CD4-positive, alpha-beta T cell treated with Interleukin-10 for 1 hour (primary cell): ENCODE measurements at places on chromosomes 16 and 17.

DNA sequence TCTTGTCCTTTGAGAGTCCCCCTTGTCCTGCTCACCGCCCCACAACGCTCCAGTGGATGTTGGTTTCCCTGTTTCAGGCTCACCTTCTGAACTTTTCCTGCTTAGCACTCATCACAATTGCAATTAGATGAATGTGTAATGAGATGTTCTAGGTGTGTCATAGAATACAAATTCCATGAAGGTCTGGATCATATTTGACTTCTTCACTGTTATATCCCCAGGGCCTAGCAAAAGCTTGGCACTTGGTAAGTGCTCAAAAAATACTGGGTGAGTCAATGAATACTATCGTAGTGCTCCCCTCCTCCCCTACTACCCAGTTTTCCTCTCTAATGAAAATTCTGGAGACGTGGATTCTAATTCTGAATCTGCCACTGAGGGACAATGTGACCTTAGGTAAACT is 33.1 kb downstream of the DNAH3 start:
- DNase-seq, result no peak

- no peak for DNase-seq
Measured at GRCh38 chr17:45680360-45680759, 103.8 kb upstream of the CRHR1 start.

DNA sequence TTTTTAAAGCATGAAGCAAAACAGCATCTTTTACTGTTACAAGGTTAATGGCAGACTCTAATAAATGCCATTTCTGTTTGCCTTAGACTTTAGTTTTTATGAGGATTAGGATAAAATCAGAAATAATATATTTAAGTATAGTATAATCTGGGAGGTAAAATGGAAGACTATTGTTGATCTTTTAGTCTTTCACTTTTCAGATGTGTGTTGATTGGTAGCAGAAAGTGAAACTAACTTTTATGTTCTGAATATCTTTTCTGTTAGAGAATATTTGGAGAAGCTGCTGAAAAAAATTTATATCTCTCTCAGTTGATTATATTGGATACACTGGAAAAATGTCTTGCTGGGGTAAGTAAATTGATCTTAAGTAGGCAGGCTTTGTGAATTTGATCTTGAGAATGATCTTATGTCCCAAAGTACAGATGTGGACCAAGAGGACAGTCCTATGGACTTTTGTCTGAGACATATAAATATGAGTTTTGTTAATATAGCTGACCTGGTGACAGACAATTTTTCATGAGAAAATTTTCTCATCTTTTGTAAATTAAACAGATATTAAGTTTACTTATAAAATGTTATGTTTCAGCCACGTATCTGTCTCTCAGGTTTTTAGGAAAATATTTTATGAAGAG is 64.1 kb downstream of the NF1 start:
- DNase-seq, result peak; percentile 29

- no peak for DNase-seq
Measured at GRCh38 chr16:87252269-87252970, 64.8 kb downstream of the C16orf95 start.

DNA sequence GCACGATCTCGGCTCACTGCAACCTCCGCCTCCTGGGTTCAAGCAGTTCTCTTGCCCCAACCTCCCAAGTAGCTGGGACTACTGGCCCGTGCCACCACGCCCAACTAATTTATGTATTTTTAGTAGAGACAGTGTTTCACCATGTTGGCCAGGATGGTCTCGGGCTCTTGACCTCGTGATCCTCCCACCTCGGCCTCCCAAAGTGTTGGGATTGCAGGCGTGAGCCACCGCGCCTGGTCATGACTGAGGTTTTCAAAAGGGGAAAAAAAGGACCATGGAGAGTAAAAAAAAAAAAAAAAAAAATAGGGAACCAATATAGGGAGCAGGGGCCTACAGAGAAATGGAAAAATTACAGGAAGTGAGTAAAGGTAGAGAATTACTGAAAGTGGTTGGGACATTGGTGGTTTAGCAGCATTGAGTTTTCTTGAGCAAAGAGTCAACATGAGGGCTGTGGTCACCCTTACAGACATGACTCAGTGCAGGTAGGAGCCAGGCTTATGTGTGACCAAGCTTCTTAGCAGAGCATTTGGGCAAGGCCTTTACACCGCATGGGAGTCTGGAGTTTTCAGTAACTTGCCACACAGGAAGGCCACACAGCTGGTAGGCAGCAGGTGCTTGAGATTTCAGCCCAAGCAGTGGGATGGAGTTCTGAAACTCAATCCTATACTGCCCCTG is 447.3 kb downstream of the HS3ST3B1 start:
- no peak for DNase-seq

DNA sequence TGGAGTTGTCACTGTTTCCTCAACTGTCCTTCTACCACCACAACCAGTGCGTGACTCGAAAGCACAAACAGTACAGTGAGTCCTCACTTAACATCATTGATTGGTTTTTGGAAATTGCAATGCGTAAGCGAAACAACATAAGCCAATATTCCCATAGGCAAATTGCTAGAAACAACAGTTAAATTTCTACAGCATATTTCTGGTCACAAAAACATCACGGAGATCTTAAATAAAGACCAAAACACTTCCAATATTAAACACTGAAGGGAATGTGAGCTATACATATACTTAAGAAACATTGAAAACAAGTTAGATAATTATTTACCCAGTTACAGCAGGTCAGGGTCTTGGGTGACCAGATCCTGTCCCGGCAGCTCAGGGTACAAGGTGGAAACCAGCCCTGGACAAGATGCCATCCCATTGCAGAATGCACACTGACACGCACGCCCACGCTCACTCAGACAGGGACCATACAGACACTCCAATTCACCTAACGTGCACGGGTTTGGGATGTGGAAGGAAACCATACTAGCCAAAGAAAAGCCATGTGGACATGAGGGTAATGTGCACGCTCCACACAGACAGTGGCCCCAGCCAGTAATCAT is 4.7 kb downstream of the SLC13A5 start:
- no peak for DNase-seq

DNA sequence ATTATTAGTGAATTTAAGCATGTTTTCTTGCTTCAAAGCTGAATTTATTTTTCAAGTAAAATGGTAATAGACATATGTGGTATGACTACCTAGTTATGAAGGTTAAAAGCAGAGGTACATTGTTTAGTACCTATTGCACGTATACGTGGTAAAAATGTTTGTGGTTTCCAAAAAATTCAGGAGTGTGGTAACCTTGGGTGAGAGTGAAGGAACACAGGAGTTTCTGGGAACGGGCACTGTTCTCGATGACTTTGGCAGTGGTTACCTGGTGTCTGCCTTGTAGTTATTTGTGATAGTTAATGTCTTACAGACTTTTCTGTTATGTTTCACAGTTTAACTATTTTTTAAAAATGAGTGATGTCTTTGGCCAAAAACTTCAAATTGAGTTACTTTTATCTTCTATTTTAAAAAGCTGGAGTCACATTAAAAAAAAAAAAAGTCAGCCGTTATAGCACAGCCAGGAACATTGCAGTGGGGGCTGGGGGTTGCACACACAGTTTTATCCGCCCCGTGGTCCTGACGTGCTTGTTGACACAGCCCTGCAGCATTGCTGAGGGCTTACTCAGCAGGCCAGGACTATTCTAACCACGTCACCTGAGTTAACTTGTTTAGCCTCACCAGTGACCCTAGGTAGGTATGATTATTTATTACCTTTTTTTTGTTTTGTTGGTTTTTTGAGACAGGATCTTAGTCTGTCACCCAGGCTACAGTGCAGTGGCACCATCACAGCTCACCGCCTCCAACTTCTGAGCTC is 10.9 kb downstream of the JPT2 start:
- DNase-seq, result no peak

DNA sequence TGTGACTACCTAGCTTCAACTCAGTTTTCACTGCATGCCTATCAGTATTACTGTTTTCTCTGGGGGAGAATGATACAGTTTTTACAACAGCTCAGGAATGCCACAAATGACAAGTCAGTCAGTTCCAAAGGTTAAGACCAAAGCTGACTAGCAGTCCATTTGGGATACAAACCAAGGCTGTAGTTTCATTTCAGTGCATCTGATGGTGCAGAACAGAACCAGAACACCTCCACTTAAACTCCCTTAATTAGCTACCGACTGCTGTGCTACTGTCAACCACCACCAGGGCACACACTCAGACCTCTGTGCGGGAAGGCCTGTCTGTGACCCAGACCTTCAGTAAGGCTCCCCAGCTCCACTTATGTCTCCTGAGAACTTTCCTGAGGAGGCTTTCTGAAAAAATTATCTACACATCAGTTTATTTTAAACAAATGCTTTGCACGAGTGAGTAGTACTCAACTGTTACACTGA is 20.4 kb downstream of the NFE2L1 start:
- DNase-seq, result no peak

GRCh38 chr17:76408037-76408849 is 23.8 kb downstream of the SPHK1 start:
- peak; percentile 75 for DNase-seq

GRCh38 chr16:54538276-54538675 is 251.7 kb upstream of the IRX3 start:
- DNase-seq, result no peak

GRCh38 chr16:78122774-78123315 is 23.4 kb downstream of the WWOX start:
- DNase-seq, result peak; percentile 64

DNA sequence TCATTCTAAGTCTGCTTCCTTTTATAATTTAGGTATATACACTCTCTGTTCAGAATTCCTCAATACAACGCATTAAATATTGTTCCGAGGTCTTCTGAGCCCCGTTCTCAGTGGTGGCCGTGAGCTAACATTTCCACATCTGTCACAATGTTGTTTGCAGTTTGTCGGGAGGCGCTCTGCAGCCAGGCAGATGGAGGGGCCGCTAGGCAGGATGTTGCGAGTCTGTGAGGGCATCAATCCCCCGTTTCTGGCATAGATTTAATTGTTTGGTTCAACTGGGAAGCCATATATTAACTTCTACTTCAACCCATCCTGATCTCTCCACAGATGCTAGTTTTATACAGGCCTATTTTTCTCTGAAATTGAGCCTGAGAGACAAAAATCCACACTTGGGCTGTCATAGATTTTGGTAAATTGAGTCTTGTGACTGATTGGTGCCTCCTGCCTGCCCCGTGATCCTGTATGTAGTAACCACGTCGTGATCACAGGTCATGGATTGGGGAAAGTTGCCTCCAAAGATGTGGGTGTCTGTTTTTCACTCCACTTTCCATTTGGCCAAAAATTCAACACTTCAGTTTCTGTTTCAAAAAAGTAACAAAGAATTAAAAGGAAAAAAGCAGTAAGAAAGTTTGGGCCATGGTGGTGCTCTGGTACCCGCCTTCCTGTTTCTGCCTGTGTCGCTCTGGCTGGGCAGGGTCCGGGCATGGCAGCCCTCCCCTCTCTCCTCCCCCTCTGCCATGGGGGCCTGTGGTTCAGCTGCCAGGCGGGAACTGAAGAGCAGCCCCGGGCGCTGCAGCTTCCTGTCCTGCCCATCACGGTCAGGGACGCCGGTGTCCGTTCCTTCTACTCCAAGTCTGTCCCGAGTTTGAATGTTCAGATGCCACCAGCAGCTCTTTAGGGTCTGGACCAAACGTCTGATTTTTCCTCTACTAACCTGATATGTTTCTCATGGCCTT is 41.5 kb downstream of the RPTOR start:
- DNase-seq, result no peak

DNA sequence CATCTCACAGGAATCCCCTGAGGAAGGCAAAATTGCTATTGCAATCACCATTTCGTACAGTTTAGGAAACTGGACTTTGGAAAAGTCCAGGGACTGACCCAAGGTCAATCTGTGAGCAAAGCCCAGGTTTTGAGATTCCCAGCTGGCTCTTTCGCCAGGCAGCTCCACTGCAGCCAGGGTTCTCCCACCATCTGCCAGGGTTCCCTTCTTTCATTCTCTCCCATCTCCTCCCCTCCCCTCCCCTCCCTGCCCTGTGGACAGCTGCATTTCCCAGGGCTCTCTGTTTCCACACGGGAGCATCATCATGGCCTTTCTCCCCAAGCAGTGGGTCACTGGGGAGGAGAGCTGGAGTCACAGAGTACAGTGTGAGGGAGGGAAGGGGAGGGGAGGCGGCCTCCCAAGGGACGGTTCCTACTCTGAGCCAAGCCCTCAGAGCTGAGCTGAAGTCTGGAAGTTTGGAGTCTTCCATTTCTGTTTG is 11.9 kb upstream of the GSDMA start:
- DNase-seq, result no peak

DNA sequence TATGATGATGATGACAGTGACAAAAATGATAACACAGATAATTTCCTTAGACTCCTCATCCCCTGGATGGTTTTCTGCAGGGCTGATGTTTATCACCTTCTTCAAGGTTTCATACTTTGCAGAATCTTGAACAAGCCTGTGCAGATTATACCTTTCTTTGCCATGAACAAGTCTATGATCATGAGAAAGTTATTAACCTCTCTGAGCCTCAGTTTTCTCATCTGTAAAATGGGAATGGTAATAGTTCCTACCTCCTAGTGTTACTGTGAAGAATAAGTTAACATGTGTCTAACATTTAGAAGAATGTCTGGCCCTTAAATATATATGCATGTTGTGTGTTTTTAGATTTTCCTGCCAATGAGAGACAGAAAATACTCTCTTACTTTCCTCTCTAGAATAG is 321.8 kb downstream of the SNX29 start:
- no peak for DNase-seq

DNA sequence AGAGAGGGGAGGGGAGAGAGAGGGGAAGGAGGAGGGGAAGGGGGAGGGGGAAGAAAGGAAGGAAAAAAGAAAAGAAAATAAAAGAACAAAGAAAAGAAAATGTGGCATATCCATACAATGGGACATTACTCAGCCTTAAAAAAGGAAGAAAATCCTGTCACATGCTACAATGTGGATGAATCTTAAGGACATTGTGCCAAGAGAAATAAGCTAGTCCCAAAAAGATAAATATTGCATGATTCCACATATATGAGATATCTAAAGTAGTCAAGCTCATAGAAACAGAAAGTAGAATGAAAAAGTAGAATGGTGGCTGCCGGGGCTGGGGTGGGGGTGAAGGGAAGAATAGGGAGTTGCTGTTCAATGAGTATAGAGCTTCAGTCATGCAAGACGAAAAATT is 40.4 kb downstream of the CNGB1 start:
- DNase-seq, result no peak

GRCh38 chr16:71542377-71542776 is 16.2 kb downstream of the CHST4 start:
- DNase-seq, result peak; percentile 56

DNA sequence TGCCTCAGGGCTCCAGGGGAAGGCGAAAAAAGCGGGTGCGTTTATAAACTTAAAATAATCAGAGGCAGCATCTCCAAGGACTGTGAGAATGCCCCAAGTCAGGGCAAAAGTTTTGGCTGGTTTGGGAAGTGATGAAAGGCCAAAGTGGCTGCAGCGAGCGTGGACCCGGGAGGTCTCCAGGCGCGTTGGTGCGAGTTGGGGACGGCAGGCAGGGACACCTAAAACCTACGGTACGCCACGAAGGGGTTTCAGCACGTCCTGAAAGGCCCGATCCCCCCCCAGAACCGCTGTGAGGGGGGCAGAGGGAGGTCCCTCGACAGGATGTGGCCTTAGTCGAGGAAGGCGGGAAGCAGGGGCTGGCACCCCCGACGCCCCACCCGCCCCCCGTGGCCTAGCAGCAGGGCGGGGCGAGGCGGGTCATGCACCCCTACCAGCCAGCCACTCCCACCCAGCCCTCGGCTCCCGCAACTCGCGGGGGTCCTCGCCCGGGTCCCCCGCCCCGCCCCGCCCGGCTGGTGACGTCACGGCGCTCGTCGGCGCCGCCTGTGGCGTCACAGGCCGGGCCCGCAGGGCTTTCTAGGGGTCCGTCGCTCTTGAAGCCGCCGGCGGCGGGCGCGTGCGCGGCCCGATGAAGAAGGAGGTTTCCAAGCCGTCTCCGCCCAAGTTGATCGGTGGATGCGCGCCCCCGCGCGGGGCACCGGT is at the start of gene MYCBPAP:
Gene MYCBPAP, plus strand, starts transcription at position 569 of the 702 bp plus-strand sequence. CDS start 236 bp downstream, outside the sequence.
- peak; percentile 81 for DNase-seq
